ENCODE measurements at places on chromosomes 4 and X.

GRCh38 chr4:152784490-152785350 lies 5.0 kb downstream of the ARFIP1 start:
- no peak for DNase-seq

- DNase-seq: no peak
Observed at GRCh38 chr4:28267166-28267565, 1406.5 kb downstream of the STIM2 start.

DNA sequence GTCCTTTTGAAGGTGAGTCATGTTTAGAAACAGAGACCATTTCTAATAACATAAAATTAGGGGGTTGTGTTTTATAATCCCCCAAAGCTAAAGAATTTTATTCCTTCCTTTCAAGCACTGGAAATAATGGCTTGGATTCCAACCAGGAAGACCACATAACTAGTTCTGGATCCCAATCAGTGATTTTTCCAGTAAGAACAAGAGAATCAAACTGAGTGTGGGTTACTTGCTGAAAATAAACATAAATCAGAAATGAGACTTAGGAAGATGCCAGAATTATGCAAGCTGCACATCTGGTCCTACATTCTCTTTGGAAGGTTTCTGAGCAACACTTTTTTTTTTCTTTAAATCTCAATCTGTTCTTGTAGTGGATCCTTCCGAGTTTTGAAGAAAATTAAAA lies 76.3 kb downstream of the SOWAHB start:
- DNase-seq: no peak

GRCh38 chr4:122229857-122230256 lies 77.7 kb downstream of the BLTP1 start:
- no peak for DNase-seq

DNA sequence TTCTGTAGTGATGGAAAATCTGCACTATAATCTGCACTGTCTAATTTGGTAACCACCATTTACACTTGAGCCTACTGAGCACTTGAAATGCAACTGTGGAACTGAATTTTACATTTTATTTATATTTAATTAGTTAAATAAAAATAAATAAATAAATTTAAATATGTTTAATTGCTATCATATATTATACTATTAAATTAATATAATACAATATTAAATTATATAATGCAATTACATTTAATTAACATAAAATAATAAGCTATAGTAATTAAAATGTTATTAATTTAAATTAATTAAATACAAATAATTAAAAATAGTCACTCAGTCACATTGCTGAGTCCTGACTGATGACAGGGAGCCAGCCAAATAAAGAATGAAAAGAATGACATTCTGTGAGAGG lies 170.2 kb upstream of the F9 start:
- no peak for DNase-seq

DNA sequence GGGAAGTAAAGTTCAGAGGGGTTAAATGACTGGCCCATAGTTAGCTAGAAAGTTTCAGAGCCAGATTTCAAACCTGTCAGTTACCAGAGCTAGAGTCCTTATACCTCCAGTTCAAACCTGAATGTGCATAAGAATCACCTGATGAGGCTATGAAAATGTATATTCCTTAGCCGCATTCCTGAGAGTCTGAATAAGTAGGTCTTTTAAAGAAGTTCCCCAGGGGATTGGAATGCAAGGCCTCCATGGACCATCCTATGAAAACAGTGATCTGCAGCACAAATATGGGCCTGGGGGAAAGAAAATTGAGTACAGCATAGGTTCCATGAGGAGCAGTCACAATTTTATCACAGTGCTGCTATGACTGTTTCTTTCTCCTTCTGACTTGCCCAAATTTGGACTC lies 263.9 kb upstream of the CXorf66 start:
- no peak for DNase-seq

DNA sequence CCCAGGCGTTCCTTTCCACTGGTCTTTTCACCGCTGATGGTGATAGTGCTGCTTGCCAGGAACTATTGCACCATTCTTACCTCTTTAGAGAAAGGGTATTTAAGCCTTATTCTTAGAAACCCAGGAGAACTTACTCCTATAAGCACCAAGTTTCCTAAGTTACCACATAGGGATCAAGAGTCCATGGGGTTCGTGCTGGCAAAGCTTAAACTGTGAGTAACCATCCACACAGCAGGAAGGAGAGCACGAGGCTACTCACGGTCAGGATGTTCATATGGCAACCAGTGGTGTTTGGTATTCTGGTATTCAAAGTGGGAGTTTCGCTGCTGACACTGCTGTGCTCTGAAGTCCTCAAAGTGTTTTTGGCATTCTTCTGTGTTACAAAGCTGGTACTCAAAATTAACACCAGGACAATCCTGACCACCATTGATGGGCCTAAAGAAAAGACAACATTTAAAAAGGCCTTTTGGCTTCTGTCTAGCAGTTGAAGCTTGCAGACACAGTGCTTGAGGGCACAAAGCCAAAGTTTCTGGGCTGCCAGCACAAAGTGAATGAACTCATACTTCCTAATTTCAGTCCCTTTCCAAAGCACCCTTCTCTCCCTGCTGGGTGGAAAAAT lies 256.9 kb downstream of the ADAMTS3 start:
- no peak for DNase-seq

DNA sequence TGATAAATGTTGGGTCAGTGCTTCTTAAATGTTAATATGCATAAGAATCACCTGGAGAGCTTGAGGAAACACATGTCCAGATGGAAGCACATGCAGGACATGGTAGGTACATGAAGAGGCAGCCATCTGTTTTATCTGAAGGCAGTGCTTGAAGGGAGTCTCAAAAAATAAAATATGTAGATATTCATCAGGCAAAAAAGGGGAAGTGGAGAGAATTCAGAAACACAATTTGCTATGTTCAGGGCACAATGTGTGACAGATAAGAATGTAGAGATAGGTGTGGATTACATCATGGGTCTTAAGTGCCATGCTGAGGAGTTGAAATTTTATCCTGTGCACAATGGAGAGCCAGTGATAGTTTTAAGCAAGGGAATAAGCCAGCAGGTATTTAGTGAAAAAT lies 59.6 kb upstream of the CASK start:
- DNase-seq: no peak

- DNase-seq: no peak
Observed at GRCh38 chr4:155391932-155392331, 15.2 kb upstream of the MAP9 start.

DNA sequence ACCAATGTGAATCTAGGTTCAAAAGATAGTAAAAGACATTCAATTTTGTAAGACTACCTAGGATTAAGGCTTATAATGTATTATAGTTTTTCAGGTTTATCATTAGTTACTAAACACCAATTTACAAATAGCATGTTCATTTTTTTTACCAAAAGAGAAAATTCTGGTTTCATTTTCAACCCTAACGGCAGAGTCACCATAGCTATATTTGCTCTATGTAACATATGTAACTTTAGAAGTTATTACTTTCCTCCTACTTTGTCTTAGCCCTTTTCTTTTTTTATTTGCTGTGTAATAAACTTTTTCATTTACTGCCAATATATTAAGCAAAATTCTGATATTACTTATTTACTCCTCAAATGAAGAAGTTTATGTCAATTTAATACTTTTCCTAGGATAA lies 639.6 kb downstream of the ARAP2 start:
- no peak for DNase-seq

GRCh38 chrX:128897621-128898020 lies 625.7 kb downstream of the SMARCA1 start:
- DNase-seq: no peak

- no peak for DNase-seq
Observed at GRCh38 chrX:103061486-103061885, 2.5 kb downstream of the BEX1 start.

DNA sequence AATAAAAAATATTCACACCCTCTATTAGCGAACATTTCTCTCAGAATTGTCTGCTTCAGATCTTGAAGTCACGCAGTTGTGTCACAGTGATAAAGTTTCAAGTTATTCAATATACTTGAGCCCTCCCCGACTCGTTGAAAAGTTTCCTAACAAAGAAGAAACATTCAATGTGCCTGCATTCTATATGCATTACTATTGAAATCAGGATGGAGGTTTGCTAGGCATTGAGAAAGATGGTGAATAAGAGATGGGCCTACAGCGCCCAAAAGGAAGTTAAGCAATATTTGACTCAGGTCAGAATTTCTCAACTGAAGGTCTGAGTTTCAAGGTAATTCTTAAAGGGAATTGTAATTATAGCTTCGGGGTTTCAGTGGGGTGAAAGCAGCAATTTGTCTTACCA lies 6.1 kb downstream of the TCEANC start:
- DNase-seq: no peak

GRCh38 chrX:8364369-8365141 lies 100.1 kb upstream of the VCX3B start:
- DNase-seq: no peak

DNA sequence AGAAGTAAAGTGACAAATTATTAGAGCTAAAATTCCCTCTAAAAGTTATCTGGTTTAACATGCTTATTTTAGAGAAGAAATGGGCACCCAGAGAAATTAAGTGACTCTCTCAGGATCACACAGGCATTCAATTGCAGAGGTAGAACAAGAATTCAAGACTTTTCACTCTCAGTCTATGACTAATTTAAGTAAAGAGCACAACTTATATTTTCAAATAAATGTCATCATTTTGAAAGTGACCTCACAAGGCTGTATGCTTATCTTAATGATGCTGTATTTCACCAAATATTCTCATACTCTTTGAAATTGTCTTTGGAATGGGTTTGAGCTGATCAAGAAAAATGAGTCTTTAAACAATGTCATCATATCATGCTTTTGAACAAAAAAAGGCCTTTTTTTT lies 15.3 kb downstream of the GPR174 start:
- DNase-seq: no peak
